Stimulated activated CD4-positive, alpha-beta T cell treated with anti-CD3 and anti-CD28 coated beads, Interleukin-15, amount 100 ng/mL, for 1 hour (primary cell): ENCODE measurements at places on chromosomes 16 and 17.

DNA sequence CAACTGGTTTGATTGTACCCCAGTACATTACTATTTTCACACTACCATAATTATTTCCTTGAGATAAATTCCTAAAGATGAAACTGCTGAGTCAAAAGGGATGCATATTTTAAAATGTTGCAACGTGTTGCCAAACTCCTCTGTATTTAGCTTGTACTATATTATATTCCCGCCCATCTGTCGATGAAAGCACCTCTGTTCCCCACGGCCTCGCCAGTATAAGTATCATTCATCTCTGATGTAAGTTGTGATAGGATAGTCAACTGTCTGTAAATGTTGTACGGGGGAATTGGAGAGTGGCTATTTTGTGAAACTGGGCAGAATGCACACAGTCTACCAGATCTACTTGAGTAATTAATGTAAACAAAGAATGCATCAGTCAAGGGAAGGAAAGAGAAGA is 47.7 kb upstream of the TNRC6A start:
- no peak for DNase-seq

GRCh38 chr16:30358990-30359870 is 4.1 kb upstream of the CD2BP2 start:
- no peak for DNase-seq

DNA sequence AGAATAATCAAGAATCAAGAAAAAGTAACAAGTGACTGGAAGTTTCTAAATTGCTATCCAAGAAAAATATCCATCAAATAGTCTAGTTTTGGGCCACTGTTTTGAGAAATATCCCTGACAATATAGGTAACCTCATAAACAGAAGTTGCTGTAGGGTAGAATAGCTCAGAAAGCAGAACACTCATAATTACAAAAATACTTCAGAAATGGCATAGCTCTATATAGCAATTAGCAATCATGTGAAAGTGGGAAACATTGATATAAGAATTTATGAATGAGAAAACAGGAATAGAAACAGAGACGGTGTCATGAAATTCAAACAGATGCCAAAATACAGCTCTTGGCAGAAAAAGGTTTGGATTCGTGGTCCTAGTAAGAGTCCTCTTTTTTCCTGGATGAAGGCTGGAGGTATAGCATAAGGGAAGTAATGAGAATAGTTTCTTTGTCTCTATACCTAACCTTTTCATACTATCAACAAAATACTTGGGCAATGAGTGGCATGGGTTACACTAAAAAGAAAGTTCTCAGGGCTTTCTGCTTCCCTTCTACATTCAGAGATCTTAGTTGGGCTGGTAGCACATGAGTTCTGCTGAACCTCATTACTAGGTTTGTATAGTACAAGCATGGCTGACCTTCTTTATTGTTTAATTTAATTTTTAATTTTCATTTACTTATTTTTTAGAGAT is 33.5 kb downstream of the SPAG9 start:
- no peak for DNase-seq

- no peak for DNase-seq
Observed at GRCh38 chr17:8365143-8365542, 11.4 kb downstream of the KRABD2 start.

- no peak for DNase-seq
Observed at GRCh38 chr16:56780646-56781045, 50.7 kb downstream of the NUP93 start.

DNA sequence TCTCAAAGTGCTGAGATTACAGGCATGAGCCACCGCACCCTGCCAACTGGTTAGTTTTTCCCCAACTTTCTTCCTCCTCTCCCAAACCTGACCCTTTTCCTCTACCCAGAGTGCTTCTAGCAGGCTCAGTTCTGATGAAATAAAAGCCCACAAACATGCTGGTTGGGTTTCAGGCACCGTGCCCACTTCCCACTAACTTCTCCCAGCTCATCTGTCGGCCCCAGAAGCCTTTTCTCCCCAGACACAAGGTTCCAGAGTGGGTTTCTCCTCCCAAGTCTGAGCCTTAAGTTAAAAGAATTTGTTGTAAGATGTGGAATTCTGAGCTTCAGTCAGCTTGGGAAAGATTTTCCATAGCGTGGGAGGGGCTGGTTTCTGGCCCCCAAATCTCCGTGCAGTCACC is 11.5 kb upstream of the SCN4A start:
- DNase-seq = no peak

DNA sequence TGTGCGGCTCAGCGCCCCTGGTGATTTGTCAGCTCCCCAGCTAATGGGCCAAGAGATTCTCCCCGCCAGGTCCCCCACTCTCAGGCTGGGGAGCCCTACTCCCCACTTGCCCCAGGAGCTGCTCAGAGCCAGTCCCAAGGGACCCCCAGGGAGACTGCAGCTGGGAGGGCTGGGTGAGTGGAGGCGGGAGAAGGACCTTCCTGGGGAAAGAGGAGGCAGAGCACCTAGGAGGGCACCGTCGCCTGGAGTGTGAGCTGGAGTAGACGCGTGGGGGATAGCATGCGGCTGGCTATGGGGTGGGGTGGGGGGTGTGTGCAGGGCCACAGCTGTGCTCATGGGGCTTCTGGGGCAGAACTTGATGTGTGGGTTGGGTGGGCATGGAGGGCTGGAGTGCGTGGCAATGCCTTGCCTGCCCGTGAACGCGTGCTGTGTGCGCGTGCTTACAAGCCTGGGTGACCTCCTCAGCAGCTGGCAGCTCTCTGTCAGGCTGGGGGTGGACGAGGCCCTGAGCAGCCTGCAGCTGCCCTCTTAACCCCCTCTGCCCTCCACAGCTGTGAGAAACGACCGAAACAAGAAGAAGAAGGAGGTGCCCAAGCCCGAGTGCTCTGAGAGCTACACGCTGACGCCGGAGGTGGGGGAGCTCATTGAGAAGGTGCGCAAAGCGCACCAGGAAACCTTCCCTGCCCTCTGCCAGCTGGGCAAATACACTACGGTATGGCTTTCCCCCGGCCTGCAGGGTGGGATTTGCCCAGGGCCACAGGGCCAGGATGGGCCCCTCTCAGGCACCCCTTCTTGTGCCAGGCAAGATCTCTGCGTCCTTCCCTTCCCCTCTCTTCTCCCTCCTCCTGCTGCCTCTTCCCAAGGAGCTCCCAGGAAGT is 12.9 kb downstream of the GJD3 start:
- no peak for DNase-seq

DNA sequence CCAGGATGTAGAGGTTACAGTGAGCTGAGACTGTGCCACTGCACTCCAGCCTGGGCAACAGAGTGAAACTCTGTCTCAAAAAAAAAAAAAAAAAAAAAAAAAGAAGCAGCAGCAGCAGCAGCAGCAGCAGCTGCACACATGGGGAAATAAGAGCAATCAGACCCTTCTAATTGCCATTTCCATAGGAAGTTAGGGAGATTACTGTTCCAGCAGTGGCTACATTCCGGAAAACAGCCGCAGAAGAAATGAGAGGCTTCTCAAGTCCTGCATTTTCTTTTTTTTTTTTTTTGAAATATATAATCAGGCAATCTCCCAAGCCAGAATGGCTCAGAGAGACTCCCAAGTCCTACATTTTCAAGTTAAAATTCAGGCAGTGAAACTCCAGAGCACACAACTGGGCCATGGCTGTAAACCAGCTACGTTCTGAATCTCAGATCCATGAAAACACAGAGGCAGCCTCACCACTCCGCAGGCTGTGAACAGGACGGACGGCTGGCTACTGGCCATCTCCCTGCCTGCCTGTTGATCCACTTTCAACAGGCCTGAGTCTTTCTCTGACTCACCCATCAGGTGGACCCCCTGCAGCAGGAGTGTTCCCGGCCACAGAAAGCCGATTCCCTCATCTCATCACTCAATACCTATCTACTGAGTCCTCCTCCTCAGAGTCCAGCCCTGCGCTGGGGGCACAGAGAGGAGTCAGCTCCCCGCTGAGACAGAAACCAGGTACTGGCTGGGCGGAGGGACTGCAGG is 15.0 kb downstream of the TRPV1 start:
- DNase-seq = no peak

- DNase-seq = no peak
Observed at GRCh38 chr17:42675965-42676423, 800 bp downstream of the PLEKHH3 start.

- DNase-seq = no peak
Observed at GRCh38 chr17:30346221-30346795, 12.5 kb upstream of the TMIGD1 start.

GRCh38 chr17:64006361-64007088 is 8.4 kb downstream of the PRR29 start:
- no peak for DNase-seq

DNA sequence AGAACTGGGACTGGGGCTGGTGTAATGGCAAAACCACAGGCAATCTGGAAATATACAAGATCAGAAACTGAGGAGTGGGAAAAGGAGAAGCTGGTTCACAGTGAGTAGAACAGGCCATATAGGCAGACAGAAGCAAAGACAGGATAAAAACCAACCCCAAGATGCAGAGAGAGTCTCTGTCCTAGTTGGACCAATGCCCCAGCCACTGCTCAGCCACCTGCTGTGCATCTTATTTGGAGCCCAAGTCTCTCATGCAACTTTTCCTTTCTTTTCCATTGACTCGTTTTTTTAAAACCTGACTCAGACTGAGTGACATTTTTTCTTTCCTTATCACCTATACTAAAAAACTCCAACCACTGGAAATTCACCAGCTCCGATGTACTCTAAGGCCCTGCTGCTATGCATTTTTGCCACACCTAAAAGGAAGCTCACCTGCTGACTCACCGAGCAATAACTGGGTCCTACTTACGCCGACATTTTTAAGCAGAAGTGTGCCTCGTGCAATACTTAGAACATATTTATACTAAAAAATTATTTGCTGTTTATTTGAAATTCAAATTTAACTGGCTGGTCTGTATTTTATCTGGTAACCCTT is 100.8 kb upstream of the XYLT1 start:
- DNase-seq = no peak

- no peak for DNase-seq
Observed at GRCh38 chr17:51224402-51225262, 35.2 kb downstream of the MBTD1 start.

DNA sequence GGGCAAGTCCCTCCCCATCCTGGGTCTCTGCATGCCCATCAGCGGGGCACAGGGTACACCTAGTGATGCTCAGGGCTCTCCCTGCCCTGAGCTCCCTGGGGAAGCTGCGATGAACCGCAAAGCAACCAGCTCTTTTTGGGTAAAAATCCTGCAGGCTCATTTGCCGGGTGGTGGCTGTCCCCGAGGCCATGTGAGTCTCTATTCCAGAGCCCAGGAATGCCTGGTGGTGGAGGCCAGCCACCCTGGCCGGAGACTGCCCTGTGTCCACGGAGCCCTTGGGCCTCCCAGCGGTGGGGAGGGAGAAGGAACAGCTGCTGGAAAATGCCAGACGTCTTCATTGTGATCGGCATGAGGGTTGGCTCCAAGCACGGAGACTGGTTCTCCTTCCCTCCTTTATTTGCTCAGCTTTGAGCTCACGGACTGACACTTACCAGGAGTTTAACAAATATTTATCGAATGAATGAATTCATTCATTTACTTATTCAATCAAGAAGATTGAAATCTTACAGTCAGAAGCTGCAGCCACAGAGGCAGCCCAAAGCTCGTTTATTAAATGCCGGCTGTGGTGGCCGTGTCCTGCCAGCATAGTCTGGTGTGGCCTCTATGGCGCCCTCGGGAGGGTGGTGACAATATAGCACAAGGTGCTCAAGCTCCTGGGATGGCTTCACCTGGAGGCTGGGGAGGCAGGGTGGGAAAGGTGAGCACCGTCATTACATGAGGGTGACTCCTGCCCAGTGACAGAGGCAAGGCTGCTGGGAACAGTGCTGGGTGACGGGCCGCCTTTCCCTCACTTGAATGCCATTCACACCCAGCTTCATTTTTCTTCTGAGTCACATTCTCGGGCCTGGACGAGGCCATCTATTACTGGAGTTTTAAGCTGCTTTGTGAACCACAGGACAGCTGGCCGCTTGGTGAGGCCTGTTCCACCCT is 31.1 kb upstream of the JPH3 start:
- no peak for DNase-seq

DNA sequence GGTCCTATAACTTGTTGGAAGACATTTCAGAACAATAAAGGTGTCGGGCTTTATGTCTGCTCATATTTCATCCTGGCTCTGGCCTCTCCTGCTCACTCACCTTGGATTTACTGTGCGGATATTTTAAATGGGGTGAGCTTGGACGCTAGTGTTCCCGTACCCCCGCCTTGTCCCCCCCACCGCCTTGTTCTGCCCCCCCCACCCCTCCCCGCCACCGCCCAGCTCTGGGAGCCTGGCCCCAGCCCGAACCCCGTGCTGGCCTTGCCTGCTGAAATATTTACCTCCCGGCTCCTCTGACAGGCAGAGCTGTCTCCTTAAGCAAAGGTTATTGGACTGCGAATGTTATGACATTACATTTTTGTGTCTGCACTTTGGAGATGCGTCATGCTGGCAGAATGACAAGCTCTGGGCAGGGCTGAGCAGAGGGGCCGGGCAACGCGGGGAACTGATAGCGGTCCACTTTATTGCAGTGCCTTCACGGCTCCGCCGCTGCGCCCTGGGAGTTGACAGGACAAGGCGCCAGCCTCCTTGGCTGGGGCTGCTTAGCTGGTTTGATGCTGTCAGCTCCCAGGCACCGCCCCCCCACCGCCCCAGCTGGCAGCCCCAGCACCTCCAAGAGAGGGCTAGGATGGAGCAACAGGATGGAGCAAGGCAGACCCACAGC is 222.5 kb upstream of the GSE1 start:
- DNase-seq = no peak

GRCh38 chr17:14774774-14775173 is 473.9 kb downstream of the HS3ST3B1 start:
- no peak for DNase-seq

- no peak for DNase-seq
Observed at GRCh38 chr16:1489077-1489476, 333 bp upstream of the PTX4 start.

DNA sequence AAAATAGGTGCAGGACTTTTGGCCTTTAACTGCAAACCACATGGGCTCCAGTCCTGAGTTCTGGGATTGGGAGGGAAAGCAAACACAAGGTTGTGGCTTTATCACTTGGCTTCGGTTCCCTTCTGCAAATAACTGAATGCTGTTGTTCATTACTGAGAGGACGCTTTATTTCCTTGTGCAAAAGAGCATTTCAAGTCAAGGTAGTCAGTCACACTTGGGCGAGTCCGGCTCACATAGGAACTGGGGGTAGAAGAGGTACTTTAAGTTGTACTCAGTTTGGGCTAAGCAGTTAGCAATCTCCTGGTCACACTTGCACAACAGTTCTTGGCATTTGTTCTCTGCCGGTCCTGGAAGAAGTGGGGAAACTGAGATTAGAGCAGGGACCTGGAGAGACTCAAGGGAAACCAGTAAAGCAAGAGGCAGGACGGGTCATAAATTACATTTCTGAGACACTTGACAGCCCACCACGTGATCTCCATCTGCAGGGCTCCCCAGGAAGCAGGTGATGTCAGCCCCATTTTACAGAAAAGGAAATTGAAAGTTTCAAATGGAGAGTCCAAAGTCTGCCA is 21.6 kb downstream of the PLA2G10 start:
- no peak for DNase-seq

- no peak for DNase-seq
Observed at GRCh38 chr16:52630711-52631110, 83.8 kb upstream of the TOX3 start.

- DNase-seq = no peak
Observed at GRCh38 chr16:68629351-68629910, 15.7 kb upstream of the CDH3 start.

DNA sequence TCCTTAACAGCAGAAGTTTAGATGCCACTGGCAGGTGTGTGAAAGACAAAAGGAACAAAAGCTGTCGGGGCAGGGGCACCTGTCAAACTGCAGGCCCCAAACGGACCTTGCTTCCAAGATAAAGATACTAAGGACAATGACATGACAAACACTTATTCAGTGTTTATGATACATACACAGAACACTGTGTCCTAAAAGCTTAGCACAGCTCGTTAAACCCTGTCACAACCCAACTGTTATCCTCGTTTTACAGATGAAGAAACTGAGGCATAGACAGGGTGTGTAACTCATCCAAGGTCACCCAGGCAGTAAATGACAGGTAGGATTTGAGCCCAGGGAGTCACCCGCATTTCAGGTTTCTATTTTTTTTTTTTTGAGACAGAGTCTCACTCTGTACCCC is 9.6 kb downstream of the SDK2 start:
- DNase-seq = no peak
